Bone marrow (tissue), 2 donors: ENCODE measurements at places on chromosomes 6 and 20.

GRCh38 chr6:36028088-36028876 is 674 bp downstream of the MAPK14 start:
- no peak for DNase-seq

GRCh38 chr6:98769546-98769945 is 64.8 kb upstream of the POU3F2 start:
- DNase-seq: no peak

- DNase-seq: no peak
Observed at GRCh38 chr6:16318538-16318937, 80.2 kb downstream of the GMPR start.

DNA sequence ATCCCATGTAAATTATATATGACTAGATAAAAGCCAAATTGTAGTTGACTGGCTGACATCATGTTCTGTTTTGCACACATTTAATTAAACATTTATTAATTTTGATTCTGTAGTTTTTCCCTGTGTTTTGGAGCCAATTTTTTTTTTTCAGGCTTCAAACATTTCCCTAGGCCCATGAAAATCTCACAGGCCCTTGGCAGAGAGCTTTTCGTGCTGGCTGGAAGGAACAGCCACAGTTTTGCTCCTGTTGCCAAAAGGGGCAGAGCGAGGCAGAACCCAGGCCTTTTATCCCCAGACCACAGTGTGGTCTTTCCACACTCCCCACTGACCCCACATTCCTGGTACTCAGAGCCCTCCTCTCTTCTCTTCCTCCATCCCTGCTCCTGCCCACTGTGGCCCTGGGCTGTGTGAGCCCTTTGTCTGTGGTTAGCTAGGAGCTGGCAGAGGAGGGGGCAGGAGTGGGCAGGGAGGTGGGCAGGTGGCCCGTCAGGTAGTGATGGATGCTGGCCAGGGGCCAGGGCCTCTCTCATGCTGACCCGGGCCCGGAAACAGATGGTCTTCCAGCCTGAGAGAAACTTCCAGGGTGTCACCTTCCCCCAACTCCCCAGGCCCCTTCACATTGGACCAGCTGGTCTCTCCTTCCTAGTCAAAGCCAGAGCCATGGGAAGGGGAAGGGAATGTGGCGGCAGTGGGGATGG is 19.4 kb upstream of the CCM2L start:
- no peak for DNase-seq
